ENCODE measurements at places on chromosomes 7 and 10.

DNA sequence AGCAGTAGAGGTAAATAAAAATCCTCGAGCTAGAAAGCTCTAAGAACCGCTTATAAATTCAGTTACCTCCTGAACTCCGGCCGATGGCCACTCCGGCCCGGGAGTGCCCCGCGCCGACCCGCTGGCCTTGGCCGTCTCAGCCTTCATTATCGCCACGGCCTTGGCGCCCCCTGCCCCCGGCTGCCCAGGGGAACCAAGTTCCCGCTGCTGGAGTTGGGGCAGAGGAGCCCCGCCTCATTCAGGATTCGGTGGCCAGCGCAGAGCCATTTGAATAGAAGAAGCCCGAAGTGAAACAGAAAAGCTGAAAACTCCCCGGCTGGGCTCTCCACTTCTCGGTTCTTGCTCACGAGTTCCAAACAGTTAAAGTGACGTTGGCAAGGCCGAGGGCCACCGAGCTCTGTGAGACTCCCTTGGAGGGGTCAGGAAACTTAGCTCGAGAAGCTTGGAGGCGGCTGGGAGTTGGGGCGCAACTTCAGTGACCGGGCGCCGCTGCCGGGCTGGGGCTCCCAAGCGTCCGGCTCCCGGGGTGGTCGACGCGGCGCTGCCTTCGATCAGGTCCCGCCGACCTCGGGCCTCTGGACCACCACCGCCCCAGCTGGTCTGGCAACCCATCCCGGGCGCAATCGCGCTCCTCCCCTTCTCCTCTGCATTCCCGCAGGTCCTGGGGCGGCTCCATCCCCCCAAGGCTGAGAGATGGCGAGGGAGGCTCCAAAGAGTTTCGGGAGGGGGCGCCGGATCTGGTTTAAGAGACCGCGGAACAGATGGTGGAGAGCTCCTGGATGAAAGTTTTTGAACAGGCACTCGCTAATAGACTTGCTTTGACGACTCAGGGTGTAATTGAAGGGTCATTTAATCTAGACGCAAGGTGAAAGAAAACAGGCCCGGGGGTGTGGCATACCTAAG is 5.8 kb upstream of the FEZF1 start:
- no peak for DNase-seq

- DNase-seq: no peak
Observed at GRCh38 chr7:146053492-146053891, 63.1 kb upstream of the CNTNAP2 start.

GRCh38 chr7:113314594-113314993 is 196.2 kb upstream of the SMIM30 start:
- no peak for DNase-seq

- DNase-seq: no peak
Observed at GRCh38 chr10:87931836-87932230, 68.4 kb downstream of the PTEN start.

- DNase-seq: no peak
Observed at GRCh38 chr7:54632696-54633095, 90.5 kb downstream of the VSTM2A start.

DNA sequence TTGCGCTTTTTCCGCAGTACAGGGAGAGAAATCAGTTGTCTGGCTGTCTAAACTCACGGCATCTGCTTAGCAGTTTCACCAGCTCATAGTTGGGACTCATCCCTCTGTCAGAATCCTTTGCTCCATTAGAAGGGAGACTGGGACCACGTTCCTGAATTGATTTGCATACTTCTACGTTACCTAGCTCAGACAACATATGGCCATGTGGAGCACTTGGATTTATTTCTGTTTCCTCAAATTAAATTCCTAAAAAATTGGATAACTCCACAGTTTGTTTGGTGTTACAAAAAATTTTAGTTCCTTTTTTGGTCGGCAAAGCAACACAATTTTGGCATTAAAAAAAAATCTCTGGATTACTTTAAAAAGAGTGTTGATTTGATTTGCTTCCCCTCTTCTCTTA is 614.0 kb downstream of the AUTS2 start:
- DNase-seq: no peak

DNA sequence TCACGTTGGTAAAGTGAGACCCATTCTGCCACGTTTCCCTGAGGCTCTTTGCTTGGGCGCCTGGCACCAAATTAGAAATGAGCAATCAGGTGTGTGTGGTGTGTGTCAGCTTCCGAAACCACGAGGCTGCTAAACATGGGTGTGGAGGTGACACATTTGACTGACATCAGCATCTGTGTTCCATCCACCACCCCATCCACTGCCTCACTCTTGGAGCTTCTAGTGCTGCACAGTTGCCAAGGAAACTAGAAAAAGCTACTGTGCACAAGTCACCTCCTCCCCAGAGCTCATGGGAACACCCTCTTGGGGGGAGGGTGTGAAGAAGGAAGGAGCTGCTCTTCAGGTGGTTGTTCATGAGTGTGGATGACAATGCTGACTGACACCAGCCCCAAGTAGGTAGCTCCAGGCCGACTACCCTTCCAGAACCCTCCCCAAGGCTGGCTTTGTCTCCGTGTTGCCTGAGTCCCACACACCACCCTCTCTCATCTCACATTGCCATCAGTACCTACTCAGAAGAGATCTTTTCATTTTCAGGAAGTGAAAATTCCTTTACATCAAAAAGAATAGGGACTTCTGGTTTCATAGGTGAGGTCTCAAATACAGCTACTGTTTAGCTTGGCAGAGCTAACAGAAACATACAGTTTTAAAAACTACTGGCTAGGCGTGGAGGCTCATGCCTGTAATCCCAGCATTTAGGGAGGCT is 152.2 kb downstream of the TMEM178B start:
- no peak for DNase-seq

Data from cortex of kidney (tissue), 1 donor.